Hematopoietic multipotent progenitor cell treated with erythropoietin and hydrocortisone succinate and interleukin-3 and kit ligand, for 8 days (in vitro differentiated cells): ENCODE measurements at places on chromosomes 2 and 18.
A peak's percentile ranks its signal among the peaks of the same experiment; 100 is the strongest.

GRCh38 chr2:64221935-64222334 is 77.7 kb upstream of the PELI1 start:
- no peak for DNase-seq

DNA sequence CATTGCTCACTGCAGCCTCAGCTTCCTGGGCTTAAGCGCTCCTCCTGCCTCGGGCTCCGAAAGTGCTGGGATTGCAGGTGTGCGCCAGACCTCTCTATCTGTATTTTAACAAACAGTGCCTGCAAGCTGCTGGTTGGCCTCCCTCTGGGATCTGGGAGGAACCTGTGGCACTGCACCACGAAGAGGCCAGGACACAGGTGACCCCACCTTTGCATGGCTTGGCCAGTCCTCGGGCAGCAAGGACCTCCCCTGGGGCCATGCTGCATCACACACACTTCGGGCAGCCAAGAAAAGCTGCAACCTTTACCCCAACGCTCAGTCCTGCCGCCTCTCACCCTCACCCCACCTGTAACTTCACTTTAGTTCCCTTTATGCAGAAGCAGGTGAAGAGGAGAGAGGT is 70.0 kb downstream of the PXDN start:
- no peak for DNase-seq

DNA sequence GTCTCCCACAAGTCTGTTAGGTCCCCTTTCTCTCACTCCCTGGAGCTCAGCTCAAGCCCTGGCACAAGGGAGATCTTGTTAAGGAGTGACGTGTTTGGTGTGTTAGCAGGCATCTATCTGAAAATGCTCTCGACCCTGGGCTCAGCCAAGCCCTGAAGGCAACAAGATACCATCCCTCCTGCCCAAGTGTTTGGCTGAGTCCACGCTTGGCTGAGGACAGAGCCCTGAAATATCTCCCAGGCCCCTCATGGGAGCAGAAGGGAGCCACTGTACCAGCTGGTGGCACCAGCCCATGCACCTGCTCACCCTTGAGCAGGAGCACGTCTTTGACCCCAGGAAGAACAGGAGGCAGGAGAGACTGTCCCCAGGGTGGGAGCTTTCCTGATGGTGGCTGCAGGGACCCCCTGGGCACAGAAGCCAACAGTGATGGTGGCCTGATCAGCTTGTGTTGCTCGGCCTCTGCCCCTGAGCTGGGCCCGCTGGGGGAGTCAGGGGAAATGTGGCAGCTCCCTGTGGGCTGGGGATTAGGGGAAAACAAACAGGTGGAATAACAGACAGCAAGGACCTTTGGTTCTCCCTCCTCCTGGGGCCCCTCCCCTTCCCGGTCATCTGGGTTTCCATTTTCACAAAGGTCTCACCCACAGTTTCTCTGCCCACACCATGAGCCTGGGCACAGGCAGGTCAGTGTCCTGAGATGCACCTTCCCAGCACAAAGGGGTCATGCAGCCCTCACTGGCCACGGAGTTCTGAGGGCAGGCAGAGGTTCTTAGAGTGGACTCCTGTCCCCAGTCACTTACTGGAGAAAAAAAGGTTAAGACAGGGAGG is 91.6 kb downstream of the RHOB start:
- DNase-seq, result no peak

GRCh38 chr18:47260120-47260923 is 8.9 kb upstream of the SKOR2 start:
- peak; percentile 41 for DNase-seq

DNA sequence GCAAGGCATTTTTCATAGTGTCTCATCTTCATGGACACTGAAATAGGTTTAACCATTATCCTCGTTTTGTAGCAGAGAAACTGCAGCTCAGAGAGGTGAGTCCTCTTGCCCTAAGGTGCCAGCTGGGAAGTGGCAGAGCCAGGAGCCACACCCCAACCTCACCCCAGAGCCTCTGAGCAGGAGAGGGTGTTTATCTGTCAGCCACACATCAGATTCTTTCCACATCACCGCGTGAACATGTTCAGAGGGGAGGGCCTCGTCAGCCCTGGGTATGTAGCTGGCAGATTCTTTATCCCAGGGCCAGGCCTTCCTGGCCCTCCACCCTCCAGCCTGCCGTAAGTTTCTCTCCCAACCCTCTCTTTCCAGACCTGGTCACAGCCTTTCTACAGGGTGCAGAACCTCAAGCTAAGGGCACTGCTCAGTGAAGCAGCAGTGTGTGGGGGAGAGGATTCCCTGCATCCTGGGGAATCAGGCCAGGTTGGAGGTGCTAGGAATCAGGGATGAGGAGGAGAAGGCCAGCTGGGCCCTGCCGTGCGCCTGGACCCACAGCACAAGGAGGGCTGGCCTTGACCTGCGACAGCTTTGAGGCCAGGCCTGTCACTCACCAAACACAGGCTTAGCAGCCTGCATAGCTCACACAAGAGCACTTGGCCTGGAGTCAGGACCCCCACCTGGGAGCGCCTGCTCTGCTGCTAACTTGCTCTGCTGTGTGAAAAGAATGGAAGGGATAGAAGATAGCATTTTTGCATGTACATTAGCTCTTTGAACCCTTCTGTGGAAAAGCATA is 111.3 kb upstream of the MCFD2 start:
- DNase-seq, result peak; percentile 80

DNA sequence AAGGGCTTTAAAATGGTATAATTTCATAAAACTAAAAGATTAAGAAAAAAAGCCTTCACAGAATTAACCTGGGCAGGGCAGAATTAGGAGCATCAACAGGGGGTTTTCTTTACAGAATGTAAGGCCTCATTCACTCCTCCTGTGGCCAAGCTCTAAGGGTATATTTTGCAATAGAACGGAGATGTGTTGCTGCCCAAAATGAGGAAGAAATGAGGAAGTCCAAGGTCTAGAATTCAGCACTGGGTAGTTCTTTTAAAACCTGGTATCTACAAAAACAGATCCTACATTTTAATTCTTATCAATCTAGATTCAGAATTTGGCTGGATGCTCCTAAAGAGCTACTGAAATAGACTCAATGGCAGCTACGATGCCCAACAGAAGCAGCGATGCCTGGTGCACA is 101.8 kb downstream of the AKAIN1 start:
- no peak for DNase-seq

DNA sequence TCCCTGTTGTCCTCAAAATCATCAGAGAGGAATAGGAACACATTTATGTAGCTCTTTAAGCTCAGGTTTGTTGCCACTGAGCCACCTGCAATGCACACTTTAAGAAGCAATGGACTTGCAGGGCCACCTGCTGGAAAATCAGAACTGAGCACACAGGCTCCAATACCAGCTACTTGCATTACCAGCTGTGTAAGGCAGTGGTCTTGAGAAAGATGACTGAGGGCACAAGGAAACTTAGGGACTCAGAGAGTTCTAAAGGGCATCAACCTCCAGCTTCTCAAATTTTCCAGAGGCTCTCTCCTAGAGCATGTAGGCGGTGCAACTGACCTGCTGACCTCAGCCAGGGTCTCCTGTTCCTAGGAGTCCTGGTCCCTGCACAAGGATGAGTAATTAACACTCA is 2.5 kb upstream of the CNDP2 start:
- peak; percentile 63 for DNase-seq

GRCh38 chr18:32714571-32715148 is 58.2 kb downstream of the KLHL14 start:
- peak; percentile 57 for DNase-seq

GRCh38 chr2:179686718-179687342 is 174.6 kb downstream of the ZNF385B start:
- no peak for DNase-seq
